ENCODE measurements at places on chromosomes 1 and 21.

DNA sequence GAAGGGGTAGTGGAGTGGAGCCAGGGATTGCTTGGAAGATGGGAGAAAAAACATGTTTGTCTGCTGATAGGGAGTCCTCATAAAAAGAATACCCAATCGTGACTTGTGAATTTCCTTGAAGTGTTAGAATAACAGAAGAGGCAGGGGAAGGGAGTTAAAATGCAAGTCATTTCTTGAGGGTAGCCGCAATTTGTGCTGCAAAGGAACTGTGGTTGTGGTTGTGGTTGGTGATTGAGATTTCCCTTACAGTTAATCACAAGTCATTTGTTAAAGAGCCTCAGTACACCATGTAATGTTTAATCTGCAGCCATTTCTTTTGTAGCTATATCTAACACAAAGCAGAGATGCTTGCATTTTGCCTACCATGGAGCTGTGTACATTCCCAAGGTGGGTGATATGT, 38.5 kb upstream of the EGLN1 start:
- peak; percentile 12 for DNase-seq

GRCh38 chr1:161398900-161399256, 31.2 kb upstream of the CFAP126 start:
- no peak for DNase-seq

DNA sequence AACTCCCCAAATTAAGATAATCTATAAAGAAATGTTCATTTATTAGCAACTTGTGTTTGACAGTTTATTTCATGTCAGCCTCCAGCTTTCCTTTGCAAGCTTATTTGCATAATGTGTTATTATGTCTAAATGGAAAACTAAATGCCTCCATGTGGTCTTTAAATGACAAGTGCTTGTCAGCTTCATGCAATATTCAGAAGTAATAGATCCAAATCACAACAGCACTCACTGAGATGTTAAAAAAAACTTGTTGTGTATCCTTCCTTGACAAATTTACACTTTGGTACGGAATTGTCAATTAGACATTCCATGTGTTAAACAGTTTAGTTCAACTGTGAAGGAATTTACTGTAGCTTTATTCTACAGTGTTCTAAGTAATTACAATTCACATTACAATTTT, 124.4 kb upstream of the PTBP2 start:
- no peak for DNase-seq

- DNase-seq, result no peak
Measured at GRCh38 chr1:145702826-145703225, 4.3 kb downstream of the PDZK1 start.

DNA sequence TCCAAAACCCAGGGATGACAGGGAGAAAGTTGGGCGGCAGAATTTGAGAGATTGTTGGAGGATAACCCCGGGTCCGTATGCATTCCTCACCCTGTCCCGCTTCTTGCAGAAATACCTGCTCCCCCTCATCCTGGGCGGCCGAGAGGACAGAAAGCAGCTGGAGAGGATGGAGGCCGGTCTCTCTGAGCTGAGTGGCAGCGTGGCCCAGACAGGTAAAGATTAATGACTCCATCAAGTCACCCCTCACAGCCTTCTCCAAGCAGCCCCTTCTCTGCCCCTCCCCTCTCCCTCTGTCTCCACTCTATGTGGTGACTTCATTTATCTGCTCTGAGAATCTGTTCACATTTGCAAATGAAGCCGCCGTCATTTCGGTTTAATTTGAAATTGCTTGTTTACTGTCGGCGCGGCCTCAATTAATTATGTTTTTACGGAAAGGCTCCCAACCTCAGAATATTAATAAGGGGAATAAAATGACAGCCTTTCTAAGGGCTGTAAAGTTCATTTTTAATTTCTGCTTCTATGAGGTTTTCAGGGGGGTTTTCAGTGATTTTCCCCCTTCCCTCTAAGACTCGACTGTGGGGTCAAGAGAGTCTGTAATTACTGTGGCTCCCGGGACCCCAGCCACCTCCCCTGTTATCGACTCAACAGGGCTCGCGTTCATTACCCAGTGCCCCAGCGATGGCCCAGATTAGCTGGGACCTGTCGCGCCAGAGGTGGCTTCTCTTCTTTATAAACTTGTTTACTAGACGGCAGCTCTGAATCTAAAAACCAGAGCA, 148.3 kb downstream of the PEX14 start:
- DNase-seq, result no peak

GRCh38 chr21:44492567-44493385, 37.5 kb downstream of the LRRC3 start:
- DNase-seq, result no peak

DNA sequence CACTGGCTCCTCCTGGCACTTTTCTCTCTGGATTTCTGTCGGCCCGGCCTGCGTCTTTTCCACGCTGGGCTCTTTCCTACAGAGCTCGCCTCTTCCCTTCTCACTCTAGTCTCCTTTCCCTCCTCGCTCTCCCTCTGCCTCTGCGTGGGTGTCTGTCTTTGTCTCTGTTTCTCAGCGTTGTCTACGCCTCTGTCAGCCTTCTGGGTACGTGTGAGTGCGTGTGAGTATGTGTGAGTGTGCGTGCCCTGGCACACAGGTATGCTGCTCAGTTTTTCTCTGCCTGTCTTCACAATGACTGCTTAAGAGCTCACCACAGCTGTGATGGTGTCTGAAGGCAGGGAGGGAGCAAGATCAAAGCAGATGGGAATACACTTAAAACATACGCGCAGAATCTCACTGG, 77.7 kb downstream of the KIRREL1 start:
- DNase-seq, result no peak

- no peak for DNase-seq
Measured at GRCh38 chr1:101166583-101167120, 70.2 kb upstream of the S1PR1 start.

GRCh38 chr1:236608930-236609726, 4.8 kb upstream of the HEATR1 start:
- DNase-seq, result no peak

DNA sequence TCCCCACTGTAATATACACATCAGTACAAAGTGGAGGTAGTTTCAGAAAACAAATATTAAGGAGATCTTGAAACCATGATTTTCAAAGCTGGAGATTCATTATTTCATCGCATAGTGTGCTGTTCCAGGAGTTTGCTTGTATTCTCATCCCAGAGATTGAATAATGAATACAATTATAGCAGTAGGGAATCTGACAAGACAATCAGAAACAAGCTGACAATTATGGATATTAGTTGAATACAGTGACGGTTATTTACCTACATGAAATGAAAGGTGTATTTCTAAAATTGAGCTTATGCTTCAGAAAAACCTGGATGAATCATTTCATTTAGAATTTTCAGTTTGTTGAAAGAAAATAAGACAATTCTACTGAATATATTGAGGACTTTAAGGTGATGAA, 2119.0 kb downstream of the MRPL39 start:
- no peak for DNase-seq

DNA sequence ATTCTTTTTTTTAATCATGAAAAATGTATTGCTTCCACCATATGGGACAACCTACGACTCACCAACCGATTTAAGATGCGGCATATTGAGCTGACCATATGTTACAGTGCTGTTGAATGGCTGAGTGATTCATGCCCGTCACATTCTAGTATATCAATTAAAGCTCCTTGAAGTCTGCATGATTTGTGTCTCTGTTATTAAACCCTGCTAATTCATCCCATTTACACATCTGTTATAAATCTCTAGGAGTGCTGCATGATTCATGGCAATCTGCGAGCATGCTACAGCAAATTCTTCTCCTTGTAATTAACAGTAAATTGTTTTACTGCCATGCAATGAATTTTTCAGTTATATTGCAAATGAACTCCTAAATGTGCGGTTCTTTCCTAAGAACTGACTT, 239.8 kb downstream of the USH2A start:
- DNase-seq, result no peak

DNA sequence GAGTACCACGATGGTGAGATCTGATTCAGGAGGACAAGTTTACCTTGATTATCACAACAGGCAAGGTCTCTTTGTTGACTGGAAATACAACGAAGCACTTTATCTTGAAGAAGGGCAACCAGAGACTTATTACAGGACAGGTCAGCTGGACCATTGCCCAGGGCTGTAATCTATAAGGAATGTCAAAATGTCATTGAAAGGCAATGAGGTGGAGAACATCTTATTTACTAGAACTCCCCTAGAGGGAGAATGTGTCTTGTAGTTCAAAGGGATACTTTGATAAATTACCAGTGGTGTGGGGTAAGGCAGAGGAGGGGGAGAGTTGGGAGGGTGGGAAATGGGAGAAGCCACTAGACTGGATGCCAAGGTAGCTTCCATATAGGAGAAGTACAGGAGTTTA, 212.3 kb downstream of the NCAM2 start:
- no peak for DNase-seq

- DNase-seq, result no peak
Measured at GRCh38 chr1:167563579-167564246, 10.2 kb upstream of the CREG1 start.

- no peak for DNase-seq
Measured at GRCh38 chr1:39943471-39944290, 11.3 kb upstream of the MFSD2A start.

GRCh38 chr1:151728151-151729054, 7.1 kb downstream of the RIIAD1 start:
- no peak for DNase-seq

DNA sequence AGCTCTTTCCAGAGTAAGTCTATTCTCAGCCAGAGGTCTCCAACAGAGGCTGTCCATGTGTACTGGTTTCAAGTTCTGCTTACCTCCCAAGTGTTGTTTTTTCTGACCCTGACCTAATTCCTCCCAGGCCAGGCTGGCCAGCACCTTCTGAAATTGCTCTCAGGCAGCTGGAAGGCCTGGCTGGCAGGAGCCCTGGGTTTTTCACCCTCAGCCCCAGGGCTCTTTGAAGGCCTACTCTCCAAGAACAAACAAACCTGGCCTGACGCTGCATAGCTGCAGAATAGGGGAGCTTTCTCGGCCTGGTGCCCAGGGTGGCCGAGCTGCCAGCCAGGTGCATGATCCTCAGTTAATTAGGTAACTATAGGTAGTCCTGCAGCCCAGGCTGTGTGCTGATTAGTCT, 147.5 kb downstream of the CACNA1E start:
- no peak for DNase-seq

GRCh38 chr1:8512504-8512903, 194.6 kb downstream of the SLC45A1 start:
- DNase-seq, result no peak

DNA sequence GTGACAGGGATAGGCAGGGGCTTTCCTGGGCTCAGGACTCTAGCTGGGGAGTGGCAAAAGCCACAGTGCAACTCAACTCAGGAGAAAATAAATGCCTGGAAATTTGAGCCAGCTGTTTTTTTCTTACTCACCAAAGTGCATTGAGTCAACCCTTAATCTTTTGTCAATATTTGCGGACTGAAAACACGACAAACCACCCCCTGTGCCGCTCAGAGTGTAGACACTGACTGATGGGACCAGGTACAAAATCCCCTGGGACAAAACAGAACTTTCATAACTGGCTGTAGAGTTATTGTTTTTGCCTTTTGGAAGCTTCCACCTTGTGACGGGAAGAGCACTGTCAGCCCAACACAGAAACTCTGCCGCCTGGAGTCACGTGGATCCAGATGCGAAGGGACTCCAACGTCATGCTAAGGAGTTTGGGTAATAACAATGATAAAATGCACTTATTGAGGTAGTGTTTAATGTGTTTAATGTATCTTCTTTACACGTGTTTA, 164.6 kb downstream of the PLPP3 start:
- DNase-seq, result no peak

DNA sequence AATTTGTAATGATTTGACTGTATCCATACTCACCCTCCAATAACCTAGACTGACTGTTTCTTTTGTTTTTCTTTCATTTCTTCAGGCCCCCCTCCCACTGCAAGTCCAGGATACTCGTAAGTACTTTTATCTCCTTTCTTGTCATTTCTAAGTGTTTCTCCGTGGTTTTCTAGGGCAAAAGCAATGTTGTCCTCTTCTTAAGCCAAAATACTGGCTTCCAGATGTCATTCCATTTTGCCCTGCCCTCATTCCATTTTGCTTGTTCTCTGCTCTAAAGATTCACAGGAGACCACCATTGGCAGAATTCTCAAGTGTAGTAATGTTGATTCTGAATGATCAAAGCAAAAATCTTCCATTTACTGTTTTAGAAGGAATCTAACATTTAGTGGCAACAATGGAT, 152.8 kb upstream of the UBE2U start:
- no peak for DNase-seq

DNA sequence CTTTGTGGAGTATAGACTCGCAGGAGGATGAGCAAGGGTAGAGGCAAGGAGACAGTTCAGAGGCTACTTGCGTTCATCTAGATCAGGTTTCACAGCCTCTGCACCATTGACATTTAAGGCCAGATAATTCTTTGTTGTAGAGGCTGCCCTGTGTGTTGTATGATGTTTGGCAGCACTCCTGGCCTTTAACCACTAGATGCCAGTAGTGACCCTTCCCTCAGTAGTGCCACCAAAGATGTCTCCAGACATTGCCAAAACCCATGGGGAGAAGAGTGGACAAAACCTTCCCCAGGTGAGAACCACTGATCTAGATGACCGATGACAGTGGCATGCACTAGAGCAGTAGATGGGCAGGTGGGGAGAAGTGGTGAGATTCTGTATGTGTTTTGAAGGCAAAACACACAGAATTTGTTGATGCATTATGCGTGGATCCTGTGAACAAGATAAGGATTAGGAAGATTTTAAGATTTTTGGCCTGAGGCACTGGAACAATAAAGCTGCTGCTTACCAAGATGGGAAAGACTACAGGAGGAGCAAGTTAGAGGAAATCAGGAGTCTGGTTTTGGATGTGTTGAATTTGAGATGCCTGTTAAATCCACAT, 9.9 kb upstream of the COG2 start:
- DNase-seq, result no peak

- no peak for DNase-seq
Measured at GRCh38 chr1:119893238-119893791, 3.0 kb downstream of the ADAM30 start.

- no peak for DNase-seq
Measured at GRCh38 chr1:88014131-88014530, 669.9 kb upstream of the PKN2 start.
